Endothelial cell of umbilical vein (primary cell): ENCODE measurements at places on chromosomes 3 and 15. TPM values are rescaled to one million over a fixed set of nuclear protein-coding genes. Genes with fewer than 3 reads are reported as not detected.
A peak's percentile ranks its signal among the peaks of the same experiment; 100 is the strongest.

DNA sequence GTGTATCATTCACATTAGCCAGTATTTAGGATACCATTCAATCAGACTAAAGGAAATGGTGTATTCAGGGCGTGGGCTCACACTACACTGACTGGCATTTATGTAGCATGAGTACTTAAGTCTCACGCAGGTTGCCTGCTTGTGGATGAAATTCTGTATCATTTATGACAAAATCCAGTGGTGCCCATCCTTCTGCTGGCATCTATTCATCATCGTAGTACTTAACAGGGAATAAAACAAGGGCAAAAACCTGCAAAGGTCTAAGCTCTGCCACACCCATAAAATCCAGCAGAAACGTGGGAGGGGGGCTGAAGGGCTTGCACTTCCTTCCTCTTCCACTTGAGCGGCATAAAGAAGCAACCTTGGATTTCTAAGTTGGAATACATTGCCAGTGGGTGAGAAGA is 2.7 kb downstream of the GAP43 start:
- DNase-seq: no peak

GRCh38 chr3:140708815-140709214 is 31.0 kb downstream of the TRIM42 start:
- no peak for DNase-seq

DNA sequence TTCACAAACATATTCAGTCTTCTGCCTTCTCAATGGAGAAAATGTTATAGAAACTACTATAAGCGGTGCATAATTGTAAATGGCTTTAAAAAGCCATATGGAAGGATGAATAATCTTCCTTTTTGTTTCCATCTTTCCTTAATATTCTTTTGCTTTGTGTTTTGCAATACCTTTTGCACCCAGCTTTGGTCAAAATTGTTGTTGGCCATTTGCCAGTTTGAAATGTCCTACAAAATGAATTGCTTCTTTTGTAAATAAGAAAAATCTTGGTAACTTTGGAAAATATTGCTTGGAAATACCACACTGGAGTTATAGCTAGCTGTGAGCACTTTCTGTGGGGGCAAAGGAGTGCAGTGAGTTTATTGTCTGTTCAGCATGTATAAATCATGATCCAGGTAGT is 93.5 kb upstream of the NR2F2 start:
- DNase-seq: peak; percentile 8

GRCh38 chr3:138450181-138450580 is 15.8 kb downstream of the ESYT3 start:
- DNase-seq: no peak

GRCh38 chr3:39445927-39446326 is 21.6 kb upstream of the MOBP start:
- no peak for DNase-seq

DNA sequence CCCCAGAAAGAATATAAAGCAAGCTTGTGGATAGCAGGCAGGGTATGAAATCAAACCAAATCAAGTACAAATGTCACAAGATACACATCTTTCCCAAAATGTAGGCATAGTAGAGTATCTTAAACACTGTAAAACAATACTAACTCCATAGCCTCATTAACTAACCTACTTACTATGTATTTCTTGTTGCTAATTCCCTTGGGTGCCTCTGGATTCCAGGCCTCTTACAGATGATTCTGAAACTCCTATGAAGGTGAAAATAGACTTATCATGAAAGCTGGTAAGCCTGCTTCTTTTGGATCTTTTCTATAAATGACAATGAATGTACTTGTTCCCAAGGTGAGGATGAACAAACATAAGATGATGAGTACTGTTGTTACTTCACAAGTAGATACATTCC is 93.8 kb downstream of the FRMD5 start:
- DNase-seq: no peak

GRCh38 chr3:33054100-33055092 is 42.5 kb downstream of the GLB1 start:
- no peak for DNase-seq

GRCh38 chr3:105521770-105522169 is 155.1 kb downstream of the ALCAM start:
- DNase-seq: no peak

- no peak for DNase-seq
These were observed 138.6 kb downstream of the OPA1 start for GRCh38 chr3:193731656-193732055.

DNA sequence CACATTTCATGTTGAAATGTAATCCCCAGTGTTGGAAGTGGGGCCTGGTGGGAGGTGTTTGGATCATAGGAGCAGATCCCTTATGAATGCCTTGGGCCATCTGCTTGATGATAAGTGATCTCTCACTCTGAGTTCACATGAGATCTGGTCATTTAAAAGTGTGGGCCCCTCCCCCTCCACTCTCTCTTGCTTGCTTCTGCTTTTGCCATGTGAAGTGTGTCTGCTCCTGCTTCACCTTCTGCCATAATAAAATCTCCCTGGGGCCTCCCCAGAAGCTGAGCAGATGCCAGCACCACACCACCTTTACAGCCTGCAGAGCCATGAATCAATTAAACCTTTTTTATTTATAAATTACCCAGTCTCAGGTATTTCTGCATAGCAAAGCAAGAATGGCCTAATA is 14.2 kb upstream of the CD200R1L start:
- DNase-seq: no peak

- DNase-seq: no peak
These were observed 5.1 kb downstream of the PATL2 start for GRCh38 chr15:44705986-44706385.

DNA sequence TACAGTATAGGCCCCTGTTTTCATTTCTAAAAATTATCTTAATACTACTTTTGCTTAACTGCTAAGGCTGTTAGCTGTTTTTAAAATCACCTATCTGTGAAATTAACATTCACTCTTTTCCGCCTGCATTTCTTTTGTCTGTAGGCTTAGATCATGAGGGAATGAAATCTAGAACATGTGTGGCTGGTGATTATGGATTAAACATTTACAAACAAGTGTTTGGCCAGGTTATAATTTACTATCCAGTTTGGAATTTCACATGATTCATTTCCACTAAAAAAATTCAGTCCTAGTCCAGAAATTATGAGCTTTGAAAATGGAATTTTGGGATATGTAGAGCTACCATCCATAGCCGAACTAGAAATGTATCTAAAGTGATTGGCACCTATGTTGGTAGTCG is 39.1 kb downstream of the GOLM2 start:
- no peak for DNase-seq

GRCh38 chr3:181103605-181104004 is 114.1 kb upstream of the DNAJC19 start:
- DNase-seq: no peak

GRCh38 chr3:141525814-141526213 is 39.0 kb downstream of the RASA2 start:
- no peak for DNase-seq

DNA sequence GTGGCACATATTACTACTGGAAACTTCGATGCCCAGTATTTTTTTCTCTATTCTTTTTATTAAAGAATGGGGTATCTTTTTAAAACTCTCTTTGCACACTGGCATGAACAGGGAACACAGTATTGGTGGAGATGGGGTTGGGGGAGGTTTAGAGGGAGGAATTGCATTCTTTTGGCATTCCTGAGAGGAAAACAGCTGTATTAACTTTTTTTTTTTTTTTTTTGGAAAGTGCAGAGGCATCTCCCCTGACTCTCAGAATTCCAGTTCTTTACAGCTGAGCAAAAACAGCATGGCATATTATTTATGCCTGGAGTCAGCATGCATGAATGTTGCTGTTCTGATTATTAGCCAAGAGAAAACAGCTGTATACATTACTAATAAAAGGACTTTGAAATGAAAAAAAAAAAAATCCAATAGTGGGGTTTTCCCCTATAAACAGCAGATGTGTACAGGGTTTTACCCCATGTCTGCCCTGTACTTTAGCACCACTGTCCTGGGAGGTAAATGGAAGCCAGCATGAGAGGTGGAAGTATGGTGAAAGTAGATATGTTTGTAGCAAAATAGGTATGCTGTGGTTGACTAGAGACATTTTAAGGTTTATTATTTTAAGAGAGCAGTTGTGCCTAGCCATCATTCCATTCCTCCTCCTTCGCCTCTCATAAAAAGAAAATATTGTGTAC is 132.2 kb downstream of the FNDC3B start:
- DNase-seq: no peak

DNA sequence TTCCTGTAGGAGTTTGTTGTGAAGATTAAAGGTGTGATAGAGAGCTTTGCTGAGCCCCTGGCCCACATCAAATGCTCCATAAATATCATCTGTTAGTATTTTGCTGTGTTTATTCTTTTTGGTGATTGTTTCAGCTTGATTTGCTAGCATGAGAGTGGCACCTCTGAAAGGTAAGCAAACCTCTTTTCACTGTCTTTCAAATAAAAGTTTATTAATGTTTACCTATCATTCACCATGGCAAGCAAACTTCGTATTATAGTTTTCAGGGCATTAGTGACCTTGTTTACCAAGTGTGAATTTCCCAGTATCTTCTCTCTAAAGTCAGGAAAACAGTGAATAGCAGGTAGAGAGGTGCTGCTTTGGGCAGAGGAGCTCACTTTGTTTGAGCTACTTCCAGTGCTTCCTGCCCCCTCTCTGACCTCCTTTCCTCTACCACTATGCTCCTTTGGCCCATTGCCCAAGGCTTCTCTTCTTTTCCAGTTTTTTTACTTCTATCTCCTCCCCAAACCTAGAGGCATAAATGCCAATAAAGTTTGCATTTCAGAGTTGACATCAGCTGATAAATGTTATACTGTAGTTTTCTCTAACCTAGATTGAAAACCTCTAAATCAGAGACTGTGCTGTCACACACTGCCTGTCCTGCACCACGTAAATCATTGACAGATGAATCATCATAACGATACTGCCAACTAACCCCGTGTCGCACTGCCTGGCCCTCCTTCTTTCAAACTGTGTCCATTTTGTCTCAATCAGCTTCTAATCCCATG is 569.0 kb downstream of the TUSC7 start:
- DNase-seq: peak; percentile 69

DNA sequence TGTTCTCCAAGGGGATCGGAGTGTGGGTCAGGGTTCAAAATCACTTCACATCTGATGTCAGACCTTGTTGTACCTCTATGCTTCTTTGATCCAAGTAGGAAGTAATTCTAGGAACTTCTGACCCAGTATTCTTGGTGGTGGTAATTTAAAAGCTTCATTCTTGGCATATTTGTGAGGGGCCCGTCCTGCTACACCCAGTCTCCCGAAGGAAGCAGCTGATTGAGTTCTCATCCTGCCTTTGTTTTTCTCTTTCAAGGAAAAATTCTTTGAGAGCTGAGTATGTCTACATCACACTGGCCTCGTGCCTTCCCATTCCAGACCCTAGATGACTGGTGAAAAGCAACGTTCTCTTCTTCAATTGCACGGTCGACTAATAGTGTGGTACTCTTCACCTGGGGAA is 234.4 kb upstream of the TPRG1 start:
- peak; percentile 90 for DNase-seq

DNA sequence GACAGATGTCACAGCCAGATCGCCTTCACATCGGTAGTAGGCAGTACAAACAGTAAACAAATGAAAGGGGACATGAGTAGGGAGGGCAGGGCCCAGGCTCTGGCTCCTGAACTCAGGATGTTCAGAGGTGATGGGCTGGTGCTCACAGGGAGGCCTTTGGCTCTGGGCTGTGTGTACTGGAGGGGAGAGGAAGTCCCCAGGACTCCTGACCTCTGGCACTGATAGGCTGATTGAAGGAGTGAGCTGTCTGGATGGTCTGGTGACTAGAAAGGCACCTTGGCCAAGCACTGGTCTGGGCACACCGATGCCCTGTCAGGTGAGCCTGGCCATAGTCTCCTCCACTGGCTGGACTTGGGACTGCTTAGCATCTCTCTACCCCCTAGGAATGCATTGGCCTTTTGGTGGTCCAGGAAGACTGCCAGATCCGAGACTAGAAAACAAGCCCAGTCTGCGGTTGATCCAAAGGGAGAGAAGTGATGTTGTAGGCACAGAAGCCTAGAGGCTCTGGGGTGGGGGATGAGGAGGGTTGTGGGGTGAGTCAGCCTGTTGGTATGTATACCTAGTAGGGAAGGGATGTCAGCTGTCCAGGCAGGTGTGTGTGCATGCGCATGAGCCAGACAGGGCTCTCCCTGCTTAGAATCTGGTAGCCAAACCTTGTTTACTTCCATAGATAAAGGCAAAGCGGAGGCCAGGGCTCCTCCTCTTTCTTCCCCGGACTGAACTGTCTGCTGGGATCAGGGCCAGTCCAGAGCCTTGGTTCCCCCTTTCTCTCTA is 1.9 kb downstream of the SPINT1 start:
- DNase-seq: no peak

- no peak for DNase-seq
These were observed 52.7 kb upstream of the CMC1 start for GRCh38 chr3:28188686-28189085.

DNA sequence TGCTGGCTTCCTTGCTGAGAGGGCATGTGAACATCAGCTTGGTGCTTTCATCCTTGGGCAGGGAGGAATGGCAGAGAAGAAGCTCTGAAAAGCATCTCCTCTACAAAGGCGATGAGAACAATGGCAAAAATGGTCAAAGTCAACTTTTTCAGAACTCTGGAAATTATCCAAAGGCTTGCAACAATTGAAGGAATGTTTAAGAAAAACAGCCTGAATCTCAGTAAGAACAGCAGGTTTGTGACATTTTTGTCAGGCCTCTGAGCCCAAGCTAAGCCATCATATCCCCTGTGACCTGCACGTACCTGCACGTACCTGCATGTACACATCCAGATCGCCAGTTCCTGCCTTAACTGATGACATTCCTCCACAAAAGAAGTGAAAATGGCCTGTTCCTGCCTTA is 51.8 kb downstream of the ONECUT1 start:
- no peak for DNase-seq

DNA sequence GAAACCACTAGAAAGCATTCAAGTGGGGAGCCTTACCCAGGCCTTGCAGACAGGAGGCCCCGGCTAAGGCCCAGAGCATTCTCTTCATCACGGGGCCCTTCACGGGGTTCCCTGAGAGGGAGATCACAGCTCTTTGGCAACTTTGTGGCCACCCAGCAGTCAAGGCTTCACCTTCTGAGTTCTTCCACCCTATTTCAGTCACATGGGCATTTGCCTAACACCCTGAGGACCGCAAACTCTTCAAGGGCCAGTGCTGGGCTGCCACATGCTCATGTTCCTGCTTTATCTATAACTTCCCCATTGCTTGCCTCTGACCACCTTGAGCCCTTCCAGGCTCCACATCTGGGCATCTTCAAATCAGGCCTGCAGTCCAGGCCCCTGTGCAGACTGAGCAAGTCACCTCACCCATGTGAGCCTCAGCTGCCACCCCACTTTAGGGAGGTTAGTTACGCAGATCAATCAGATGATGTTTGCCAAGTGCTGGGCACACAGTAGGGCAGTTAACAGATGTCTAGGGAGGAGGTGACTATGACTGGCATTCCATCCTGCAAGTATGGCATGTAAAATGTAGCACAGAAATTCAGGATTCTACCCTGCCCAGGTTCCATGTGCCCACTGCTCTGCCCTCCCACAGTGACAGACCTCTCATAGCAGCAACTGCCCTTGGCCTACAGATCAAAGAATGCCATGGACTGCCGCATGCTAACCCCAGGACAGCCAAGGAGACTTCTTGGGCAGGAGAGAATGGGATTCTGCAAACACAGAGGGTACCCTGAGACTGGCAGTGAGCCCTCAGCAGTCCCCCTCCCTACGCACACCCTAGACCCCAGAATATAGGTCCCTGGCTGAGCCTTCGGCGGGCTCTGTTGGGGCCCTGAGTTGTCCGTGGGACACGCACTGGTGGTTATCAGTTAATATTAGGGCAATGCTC is 37.6 kb upstream of the ZNF710 start:
- DNase-seq: no peak

Gene SMCO1
- not detected in 2 replicates for total RNA-seq

Gene P4HTM
- 23.0 and 26.9 TPM in 2 replicates for total RNA-seq

Gene EMC7
- total RNA-seq: 69.9 and 70.6 TPM in 2 replicates

Gene MYRIP
- total RNA-seq: 8.9 and 11.9 TPM in 2 replicates

Gene GABRB3
- total RNA-seq: 0.85 TPM in 1 of 2 replicates, not detected in the other

Gene MOBP
- 0.44 and 2.0 TPM in 2 replicates for total RNA-seq

Gene DNAH12
- 0.20 TPM in 1 of 2 replicates, not detected in the other for total RNA-seq

Gene CCDC9B
- total RNA-seq: 46.0 and 47.3 TPM in 2 replicates

Gene ITIH4
- total RNA-seq: 0.60 and 2.4 TPM in 2 replicates

Gene HCLS1
- 63.5 and 68.5 TPM in 2 replicates for total RNA-seq
